ENCODE measurements at places on chromosomes 5 and 9.

DNA sequence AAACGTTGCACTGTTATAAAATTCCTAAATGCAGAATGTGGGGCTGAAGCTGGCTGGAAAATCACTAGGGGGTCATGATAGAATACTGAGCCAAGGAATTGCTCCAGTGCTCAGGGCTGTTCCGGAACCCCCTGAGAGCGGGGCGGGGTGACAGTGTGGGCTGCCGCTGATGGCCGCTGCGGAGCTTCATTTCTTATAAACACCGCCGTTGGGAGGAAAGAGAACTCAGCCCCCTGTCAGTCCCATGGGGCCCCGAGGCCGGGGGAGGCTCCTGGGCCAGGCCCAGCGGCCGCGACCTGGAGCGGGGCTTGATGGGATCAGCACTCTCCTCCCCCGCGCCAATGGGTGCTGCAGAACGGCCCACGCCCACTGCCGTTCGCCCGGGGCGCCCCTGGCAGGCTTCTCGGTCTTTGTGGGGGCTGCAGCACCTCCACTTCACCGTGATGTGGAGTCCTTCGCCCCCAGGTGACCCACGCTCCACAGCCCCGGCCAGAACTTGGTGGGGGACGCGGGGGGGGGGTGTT, 5.2 kb upstream of the IRF1 start:
- peak; percentile 84 for DNase-seq

DNA sequence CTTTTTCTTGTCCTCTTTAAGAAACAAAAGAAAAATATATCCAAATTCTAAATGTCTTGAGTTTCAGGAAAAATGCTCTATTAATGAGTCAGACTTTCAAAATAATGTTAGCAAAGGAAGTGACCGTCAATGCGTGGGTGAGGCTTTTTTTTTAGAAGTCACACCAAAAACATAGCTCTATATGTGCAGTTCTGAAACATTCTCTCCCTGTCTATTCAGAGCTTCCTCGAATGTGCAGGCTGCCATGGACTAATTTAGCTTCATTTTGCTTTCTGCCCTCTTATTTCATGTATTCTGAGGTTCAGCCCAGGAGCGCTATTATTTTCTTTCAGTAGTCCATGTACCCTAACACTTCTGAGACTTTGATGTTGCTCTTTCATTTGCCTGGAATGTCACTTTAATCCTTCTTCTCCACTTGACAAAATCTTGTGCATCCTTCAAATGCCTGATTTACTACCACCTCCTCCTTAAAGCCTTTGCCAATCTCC, 72.5 kb upstream of the RASA1 start:
- DNase-seq: peak; percentile 13

- DNase-seq: no peak
Measured at GRCh38 chr9:88589656-88590055, 54.7 kb downstream of the NXNL2 start.

- DNase-seq: no peak
Measured at GRCh38 chr5:11814373-11814772, 89.9 kb downstream of the CTNND2 start.

DNA sequence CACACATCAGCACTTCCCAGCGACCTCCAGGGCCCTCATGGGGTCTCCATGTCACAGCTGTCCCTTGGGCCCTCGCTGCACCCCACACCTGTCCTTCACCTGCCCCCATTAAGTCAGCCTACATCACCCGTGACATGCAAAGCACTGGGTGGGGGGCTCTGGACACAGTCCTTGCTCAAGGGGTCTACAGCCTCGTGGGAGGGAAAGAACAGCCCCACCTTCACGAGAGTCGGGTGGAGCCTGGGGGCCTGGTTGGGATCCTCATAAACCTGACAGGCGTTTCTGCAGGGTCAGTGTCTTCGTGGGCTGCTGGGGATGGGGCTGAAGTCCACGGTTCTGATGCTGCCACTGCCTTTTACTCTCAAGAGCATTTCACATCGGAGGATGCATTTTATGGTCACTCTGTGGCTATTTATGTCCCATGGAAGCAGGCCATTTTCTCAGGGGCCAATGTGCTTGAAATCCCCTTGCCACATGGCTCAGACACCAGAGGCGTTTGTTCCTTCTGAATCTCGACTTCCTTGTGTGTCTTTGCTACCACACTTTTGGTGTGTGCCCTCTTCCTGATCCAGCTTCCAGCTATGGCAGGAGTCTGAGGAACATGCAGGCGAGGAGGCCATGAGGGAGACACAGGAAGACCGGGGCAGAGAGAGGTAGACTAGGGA, at the start of gene OR2V1:
Gene OR2V1, minus strand, starts transcription at position 338 of the 665 bp plus-strand sequence. CDS start 5,865 bp downstream, outside the sequence.
- DNase-seq: no peak

DNA sequence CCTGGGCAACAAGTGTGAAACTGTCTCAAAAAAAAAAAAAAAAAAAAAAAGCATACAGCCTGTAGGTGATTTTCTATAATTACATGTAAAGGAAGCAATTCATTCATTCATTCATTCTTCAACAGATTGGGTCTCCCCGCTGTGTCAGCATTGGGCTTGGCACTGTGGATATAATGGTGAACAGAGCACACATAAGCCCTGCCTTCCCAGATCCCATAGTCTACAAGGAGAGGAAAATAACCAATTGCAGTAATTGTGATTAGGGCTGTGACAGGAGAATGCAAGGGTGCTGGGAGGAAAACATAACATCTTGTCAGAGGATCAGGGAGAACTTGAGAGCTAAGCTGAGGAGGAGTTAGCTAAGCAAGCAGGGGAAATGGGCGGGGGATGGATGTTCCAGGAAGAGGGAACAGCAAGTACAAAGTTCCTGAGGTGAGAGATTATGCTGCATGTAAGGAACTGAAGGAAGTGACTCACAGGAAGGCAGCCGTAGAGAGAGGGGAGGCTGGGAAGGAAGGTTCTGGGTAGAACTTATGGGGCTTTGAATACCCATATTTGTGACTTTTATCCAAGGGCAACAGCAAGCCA, 24.0 kb upstream of the KLF9 start:
- DNase-seq: no peak

- peak; percentile 15 for DNase-seq
Measured at GRCh38 chr5:145936401-145937131, at the start of gene SH3RF2. TSS of gene SH3RF2 (plus strand) at chr5:145936578. CDS start at chr5:145937929, 1,351 bp downstream.

- no peak for DNase-seq
Measured at GRCh38 chr5:125411744-125412560, 665.5 kb upstream of the ZNF608 start.

GRCh38 chr5:52878656-52879055, 90.9 kb downstream of the ITGA1 start:
- no peak for DNase-seq

DNA sequence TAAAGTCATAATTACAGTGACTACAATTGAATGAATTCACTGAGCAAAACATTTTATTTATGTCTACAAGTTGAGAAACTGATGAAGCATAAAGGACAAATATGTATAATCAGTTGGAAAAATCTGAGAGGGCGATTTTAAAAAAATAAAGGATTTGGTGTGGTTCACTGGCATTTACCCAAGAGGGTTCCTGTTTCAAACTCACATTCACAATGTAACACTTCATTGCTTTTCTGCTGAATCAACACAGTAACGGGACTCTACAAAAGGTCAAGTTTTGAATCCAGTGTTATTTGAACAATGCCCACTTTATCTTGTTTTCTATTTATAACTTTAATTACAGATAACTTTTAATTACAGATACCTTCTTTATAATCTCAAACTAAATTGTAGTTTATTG, 138.6 kb downstream of the NUDT12 start:
- no peak for DNase-seq

DNA sequence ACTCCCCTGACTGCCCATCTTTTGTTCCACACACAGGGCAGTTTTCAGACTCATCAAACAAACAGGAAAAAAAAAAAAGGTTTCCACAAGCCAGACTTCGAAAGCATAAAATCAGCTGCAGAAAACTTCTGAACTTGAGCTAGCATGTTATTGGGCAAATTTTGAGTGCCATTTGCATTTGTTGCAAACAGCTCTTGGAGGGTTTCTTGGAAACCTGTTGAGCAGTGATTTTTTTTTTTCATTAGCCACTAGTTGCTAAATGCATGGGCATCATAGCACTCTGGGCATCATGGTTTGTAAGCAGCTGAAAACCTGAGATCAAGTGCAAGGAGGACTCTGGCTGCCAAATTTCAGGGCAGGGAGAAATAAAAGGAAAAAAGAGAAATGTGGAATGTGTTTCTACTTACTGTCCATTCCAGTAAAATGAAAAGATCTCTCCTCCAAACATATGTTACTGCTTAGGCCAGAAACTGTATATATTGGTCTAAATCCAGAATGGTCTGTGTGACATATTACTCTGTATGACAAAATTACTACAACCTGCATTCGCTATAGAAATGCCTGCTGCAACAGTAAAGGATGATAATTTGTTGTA, 85.2 kb upstream of the SMIM23 start:
- DNase-seq: no peak

GRCh38 chr5:68443091-68443490, 227.5 kb downstream of the PIK3R1 start:
- DNase-seq: no peak

DNA sequence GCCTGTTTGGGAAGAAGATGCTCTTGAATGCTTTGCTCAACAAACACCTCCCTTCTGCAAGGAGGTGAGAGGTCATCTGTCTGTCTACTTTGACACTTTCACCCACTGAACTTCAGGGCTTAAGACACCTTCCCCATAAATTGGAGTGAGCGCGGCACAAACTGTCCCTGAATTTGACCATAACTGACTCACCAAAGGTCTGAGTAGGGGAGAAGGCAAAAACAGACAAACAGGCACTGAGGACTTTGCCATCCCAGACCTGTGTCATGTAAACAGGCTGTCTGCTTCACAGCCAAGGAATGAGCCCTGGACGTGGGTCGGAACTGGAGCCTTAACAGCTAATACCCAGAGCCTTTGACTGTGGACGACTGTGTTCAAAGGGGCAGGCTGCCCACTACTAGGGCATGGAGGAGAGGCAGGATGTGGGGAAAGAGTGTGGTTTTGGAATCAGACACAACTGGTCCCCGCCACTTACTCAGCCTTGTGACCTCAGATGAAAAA, 320.9 kb upstream of the KLF4 start:
- DNase-seq: no peak

DNA sequence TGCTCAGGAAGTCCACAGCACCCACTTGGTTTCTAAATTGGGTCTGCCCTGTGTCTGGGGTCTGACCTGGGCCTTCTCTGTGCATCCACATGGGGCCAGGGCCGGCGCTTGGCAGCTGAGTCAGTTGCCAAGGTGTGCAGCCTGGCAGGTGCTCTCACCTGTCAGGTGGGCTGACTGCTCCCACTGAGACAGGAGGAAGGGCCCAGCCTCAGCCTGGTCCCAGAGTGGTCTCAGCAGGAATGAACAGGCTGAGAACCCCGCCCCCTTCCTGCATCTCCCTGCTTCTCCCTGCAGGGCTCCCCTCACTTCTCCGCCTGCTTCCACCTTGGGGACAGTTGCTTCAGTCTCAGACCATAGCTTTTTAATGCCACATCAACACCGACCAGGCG, 60.5 kb downstream of the BARX1 start:
- no peak for DNase-seq

GRCh38 chr9:129344641-129345495, 166.8 kb upstream of the IER5L start:
- no peak for DNase-seq

DNA sequence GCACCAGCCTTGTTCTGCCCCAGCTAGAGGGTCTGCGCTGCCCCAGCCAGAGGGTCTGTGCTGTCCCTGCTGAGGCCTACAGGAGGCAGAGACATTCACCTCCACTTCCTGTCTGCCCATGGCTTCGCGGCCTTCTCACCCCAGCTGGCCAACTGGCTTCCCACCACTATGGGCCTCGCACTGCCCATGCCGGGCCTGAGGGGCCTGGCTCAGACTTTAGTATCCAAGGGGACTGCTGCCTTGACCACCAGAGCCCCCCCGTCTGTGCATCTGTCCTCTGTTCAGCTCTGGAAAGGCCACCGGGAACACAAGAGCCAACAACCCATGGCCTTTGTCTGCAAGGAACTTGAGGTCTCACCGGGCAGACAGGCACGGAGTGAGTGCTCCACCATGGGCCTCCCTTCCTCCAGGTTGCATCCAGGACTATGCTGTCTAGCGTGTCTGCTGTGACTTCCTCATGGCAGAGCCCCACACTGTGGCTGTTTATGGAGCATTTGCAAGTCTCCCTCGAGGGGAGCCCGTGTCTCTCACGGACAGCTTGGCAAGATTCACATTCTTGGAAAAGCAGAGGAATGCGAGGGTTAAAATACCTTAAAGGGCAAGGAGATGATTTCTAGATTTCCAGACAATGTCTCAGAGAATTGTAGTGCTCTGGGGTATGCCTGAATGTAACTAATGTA, 1.7 kb downstream of the DCANP1 start:
- no peak for DNase-seq

GRCh38 chr9:116005205-116005604, 148.4 kb upstream of the PAPPA start:
- DNase-seq: no peak

GRCh38 chr9:29199975-29200374, 1626.7 kb upstream of the C9orf72 start:
- DNase-seq: no peak

- DNase-seq: no peak
Measured at GRCh38 chr5:154834053-154834452, 16.4 kb downstream of the FAXDC2 start.

DNA sequence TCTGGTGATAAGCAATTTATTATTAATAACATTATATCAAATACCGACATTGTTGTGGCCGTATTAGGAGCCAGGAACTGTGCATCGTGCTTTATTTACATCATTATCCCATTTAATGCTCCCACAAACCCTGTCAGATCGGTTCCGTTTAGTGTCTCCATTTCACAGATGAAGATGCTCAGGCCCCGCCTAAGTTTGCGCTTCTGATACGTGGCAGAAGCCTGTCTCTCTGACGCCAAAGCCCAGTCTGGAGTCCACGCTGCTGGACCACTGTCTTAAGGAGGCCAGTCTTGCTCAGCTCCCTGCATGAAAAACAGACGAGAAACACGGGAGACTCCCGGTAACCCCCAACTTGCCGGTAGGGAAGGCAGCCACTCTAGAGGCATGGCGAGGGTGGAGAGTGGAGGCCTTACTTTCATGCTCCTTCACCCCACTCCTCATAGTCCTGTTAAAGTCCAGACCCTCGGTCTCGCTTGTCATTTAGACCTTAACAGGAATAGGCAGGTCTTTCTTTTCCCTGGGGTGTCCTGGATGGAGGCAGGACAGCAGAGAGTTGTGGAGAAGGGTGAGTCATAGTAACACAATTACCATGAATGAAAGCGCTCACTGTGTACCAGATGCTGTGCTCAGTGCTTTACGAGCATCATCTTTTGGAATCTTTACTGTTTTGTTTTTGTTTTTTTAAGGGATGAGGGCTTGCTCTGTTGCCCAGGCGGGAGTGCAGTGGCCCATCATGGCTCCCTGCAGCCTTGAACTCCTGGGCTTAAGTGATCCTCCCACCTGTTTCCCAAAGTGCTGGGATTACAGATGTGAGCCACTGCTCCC, 872 bp downstream of the TXNDC15 start:
- peak; percentile 36 for DNase-seq

DNA sequence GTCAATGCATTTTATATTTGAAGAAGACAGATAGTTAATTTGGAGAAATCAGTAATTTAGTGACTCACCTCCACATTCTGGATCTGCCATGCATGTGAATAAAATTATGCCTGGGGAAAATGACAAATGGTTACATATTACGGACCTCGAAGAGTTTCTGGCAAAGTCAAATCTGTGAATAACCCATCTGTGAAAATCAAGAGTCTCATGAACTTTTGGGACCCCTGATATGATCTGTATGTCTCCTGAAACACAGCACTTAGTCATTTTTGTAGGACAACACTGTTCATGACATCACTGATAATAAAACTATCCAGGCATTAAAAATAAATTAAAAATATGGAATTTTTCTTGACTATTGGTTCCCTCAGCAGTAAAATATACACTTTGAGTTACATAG, 584.5 kb downstream of the TLE4 start:
- no peak for DNase-seq

GRCh38 chr5:176394881-176395675, 6.5 kb downstream of the HIGD2A start:
- no peak for DNase-seq

- DNase-seq: no peak
Measured at GRCh38 chr9:134664446-134664845, 22.8 kb downstream of the COL5A1 start.
